ENCODE measurements at places on chromosomes 1 and 21.

DNA sequence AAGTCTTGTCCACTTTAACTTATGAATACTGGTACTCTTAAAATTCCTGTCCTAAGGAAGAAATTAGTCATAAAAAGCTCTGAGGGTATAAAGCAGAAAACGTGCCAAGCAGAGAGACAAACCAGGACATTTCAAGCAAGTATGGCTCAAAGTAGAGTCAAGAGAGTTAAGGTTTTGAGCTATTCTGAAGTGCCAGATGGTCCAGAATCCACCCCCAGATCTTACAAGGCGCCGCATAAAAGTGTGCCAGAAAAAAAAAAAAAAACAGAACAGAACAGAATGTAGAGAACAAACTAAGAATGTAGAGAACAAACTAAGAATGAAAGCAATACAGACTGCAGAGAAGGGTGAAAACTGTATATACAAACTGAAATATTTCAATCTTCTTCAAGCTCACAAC lies 12.5 kb downstream of the EPS15 start:
- no peak for DNase-seq

GRCh38 chr1:37602750-37603694 lies 7.3 kb upstream of the GNL2 start:
- DNase-seq, result peak; percentile 52

DNA sequence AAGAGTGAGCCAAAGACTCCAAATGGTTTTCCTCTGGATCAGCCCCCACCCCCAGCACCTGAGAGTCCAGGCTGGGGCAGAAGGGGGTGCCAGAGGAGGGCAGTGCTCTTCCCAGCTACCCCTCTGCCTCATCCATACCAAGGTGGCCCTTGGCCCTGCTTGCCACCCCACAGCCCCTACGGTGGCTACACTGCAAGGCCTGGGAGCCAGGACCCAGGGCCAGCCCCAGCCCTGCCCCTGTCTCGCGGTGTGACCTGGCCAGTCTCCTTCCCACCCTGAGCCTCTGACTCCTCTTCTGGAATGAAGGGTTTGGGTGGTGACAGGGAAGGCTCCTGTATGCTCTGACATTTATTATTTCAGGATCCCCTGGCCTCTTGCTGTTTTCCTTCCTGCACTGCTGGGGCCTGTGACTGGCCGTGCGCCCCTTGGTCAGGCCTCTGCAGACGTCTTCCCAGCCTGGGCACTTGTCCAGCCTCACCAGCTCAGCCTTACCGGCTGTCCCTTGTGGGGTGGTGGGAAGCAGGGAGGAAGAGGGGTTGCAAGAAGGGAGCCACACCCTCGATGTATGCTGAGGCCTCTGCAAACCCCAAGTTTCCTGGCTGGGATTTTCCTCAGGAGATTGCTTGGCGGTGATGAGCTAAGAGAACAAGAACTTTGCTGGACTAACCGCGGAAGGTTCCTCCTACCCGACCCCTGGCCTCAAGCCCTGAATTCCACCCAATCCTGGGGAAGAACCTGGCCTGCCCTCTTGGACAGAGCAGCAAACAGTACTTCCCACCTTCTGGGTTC lies 13.5 kb downstream of the ASAP3 start:
- no peak for DNase-seq

GRCh38 chr21:26935977-26936376 lies 30.9 kb downstream of the ADAMTS5 start:
- DNase-seq, result no peak

DNA sequence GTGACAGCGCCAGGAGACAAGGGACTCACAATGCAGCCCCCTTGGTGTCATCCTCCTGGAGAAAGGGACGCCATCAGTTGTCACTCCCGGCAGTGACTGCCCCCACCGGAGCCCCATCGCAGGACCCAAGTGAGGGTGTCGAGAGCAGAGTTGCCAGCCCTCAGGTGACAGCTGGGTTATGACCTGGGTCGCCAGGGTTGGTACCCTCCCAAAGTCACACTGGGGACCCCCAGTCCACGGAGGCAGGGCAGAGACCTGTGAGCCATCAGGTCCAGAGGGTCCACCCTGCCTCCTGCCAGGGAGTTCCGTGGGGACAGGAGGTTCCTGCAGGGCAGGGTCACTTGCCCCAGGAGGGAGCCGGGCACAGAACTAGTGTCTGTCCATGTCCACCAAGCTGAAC lies 78.2 kb upstream of the IFFO2 start:
- DNase-seq, result no peak

DNA sequence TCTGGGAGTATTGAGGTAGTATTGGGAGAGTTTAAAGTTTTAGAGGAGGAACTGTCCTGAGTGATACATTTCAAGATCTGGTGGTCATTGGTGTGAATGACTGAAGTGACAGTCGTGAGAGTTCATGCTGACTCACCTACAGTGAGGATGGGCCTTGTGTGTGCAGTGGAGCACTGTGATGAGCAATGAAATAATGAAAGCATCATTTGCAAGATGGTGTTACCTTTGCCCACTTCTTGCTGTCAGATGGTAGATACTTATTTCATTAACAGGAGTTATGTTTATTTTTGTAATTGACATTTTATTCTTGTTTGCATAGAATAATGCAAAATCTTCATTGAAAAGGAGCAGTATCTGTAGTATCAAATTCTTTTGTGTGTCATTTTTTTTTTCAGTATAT lies 29.0 kb downstream of the POU2F1 start:
- no peak for DNase-seq

DNA sequence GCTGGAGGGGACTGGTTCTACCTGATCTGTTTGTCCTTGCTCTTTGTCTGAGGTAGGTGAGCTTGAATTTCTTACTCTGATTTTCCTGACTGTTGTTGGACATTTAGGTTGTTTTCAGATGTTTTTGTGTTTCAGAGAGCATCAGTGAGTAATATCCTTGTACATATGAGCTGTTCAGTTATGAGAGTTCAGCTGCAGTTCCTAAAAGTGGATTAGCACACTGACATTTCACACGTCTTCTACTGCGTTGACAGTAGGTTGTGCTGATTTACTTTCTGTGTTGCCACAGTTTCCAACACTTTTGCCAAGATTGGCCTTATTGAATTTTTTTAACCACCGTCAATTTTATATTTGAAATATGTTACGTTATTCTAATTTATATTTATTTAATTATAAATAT lies 27.7 kb downstream of the CXADR start:
- DNase-seq, result no peak

GRCh38 chr1:230595181-230595580 lies 47.1 kb upstream of the COG2 start:
- DNase-seq, result no peak

- DNase-seq, result no peak
These were observed 931.2 kb upstream of the B3GALT2 start for GRCh38 chr1:194117582-194117981.

GRCh38 chr1:15431571-15431948 lies 6.7 kb upstream of the CTRC start:
- DNase-seq, result no peak

- DNase-seq, result no peak
These were observed 90.6 kb upstream of the ZNF678 start for GRCh38 chr1:227472772-227473171.

DNA sequence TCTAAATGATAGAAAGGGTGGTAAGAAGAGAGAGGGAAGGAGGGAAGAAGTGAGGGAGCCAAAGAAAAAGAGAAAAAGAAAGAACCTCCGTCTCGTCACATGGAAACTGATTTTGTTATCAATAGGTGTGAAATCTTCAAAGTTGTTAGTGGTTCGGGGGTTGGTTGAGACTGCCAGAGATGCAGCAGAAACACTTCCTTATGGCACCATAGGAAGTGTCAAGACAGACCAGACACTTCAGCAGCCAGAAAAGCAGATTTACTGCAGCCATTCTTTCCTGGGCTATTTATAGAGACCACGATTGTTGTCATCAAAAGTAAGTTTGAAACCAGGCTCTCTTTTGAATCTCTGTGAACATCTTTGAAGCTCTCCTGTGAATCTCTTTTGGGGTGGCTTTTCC lies 150.5 kb downstream of the PLPPR5 start:
- no peak for DNase-seq

GRCh38 chr1:180646547-180646946 lies 14.7 kb downstream of the XPR1 start:
- no peak for DNase-seq

GRCh38 chr1:16217061-16217785 lies 4.8 kb upstream of the ARHGEF19 start:
- peak; percentile 96 for DNase-seq

DNA sequence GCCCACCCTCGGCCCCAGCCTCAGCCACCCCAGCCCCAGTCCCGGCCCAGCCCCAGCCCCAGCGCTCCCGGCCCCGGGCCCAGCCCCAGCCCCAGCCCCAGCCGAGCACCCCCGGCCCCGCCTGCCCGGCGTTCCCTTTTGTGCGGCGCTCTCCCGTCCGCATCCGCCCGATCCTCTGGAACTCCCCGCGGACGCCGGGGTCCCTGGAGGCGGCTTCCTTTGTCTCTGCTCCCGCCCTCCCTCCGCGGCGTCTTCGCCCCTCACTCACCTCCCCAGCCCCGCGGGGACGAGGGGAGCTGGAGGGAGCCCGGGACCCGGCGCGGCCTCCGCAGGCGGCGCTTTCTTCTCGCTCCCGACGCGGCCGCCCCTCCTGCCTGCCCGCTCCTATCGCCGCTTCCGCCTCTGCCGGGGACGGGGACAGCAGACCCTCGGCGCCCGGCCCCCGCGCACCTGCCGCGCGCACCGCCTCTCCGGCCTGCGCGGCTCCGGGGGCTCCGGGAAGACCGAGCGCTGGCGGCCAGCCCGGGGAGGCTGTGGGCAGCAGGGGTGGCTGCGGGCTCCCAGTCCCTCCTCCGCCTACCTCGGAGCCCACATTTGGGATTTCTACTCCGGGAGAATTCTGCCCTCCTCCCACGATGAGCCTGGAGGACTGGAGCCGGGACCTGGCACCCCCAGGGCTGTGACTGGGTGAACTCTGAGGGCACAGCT lies 14.0 kb downstream of the AGRN start:
- DNase-seq, result no peak

GRCh38 chr1:184822267-184822666 lies 67.6 kb upstream of the EDEM3 start:
- DNase-seq, result no peak

GRCh38 chr1:191608367-191608766 lies 549.9 kb upstream of the RGS18 start:
- no peak for DNase-seq

- no peak for DNase-seq
These were observed 166.8 kb downstream of the RHOU start for GRCh38 chr1:228901936-228902681.

GRCh38 chr21:32748529-32748928 lies 20.7 kb upstream of the SYNJ1 start:
- no peak for DNase-seq

DNA sequence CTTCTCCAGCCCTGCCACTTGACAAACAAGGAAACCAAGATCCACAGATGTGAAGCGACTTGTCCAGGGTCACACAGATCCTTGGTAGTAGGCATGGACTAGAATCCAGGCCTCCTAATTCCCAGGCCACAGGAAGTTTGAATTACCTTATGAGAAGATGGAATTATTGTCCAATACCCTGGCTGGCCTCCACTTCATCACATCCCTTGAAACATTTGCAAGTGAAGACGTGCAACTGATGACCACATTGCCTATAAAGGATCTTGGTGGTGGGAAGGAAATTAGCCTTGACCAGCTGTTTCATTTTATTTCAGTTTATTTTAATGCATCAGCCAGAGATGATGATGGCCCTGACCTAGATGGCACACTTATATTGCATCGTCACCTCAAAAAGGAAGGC lies 165.8 kb upstream of the CAMK1G start:
- DNase-seq, result no peak

- DNase-seq, result no peak
These were observed 482 bp upstream of the MTR start for GRCh38 chr1:236794585-236795034.

GRCh38 chr1:178055093-178055492 lies 38.8 kb upstream of the RASAL2 start:
- no peak for DNase-seq

- DNase-seq, result no peak
These were observed 2.8 kb downstream of the ARMH1 start for GRCh38 chr1:44677201-44677766.

DNA sequence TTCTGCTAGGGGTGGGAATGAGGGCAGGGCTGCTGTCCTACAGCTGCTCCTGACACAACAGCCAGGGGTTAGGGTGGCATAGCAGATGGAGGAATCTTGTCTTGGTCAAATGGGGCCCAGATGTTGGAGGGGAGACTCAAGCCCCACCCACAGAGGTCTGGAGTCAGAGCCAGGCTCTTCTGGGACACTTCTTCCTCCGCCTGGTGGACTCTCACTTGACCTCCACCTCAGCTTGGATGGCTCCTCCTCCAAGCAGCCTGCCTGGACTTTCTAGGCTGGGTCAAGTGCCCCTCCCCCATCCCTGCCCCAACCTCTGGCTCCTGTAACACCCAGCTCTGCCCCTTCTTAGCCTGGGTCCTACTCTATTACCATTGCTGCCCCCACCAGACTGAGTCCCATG lies 35.5 kb downstream of the EPHA2 start:
- DNase-seq, result no peak

- DNase-seq, result no peak
These were observed 3.1 kb downstream of the CD52 start for GRCh38 chr1:26320896-26321295.

GRCh38 chr21:34967509-34968289 lies 81.4 kb downstream of the RUNX1 start:
- DNase-seq, result no peak

DNA sequence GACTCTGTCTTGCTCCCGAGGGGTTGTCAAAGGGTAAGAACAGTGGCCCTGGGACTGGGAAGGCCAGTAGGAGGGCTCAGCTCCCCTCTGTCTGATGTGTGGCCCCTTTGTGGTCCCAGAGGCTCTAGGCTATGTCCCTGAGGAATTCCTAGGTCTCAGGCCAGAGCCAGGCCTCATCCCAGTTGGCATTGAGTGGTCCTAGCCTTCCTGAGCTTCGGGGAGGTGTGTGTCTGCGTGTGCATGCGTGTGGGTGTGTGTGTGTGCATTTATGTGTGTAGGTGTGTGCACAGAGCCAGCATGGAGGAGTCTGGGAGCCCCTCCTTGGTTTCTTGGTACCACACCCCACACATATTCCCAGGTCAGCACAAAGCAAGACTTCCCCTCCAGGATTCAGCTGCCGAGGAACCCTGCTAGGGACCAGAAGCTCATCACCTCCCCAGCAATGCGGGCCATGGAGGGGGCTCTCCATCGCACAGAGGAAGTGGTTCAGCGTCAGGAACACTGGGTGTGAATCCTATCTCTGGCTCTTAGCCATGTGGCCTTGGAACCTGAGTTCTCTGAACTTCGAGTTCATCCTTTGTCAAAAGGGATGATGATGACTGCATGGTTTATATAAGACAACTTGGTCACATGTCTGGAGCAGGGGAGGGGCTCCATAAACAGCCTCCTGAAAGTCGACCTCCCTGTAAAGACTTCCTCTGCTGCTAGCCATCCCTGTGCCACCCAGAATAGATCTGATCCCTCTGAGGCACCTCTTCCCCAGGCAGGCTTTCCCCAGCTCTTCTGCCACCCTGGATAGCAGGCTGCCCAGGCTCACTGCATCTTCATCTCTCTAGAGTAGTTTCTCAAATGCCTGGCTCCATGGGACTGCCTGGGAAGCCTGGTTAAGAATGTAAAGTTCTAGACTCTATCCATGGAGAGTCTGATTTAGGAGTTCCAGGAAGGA lies 8.3 kb upstream of the EPS8L3 start:
- no peak for DNase-seq

GRCh38 chr1:198638894-198639635 lies at the start of gene PTPRC:
PTPRC (plus strand) TSS chr1:198639040; CDS start chr1:198639269, 229 bp downstream.
- no peak for DNase-seq

- DNase-seq, result no peak
These were observed 773.6 kb upstream of the B3GALT2 start for GRCh38 chr1:193960040-193960439.

- DNase-seq, result no peak
These were observed 26.3 kb upstream of the PIGC start for GRCh38 chr1:172470149-172470548.

- no peak for DNase-seq
These were observed 23.4 kb downstream of the MAPKAPK2 start for GRCh38 chr1:206708058-206708457.

GRCh38 chr1:21783679-21784603 lies 992 bp upstream of the USP48 start:
- peak; percentile 81 for DNase-seq

Measured in GM12891 (cell line).